ENCODE measurements at places on chromosomes 6 and 20.

DNA sequence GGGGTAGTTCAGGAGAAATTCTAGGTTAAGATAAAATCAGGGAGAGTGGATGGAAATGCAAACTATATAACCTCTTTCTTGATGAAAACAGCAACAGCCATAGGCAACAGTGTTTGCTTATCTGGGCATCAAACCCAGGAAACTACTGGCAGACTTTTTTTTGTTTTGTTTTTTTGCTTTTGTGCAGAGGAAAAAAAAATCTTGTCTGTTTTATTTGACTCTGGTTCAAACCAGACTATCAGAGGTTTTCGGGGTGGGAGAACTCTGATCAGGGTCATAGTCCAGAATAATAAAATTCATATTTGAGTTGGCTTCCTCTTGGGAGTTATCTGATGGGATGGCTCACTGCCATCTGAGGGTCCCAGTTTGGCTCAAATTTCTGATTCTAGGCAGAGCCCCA is 88.8 kb upstream of the ZNFX1 start:
- DNase-seq, result no peak

GRCh38 chr20:2379511-2380229 is 1.0 kb upstream of the TGM6 start:
- no peak for DNase-seq

- DNase-seq, result no peak
Measured at GRCh38 chr20:36919715-36920333, 31.7 kb downstream of the SAMHD1 start.

- DNase-seq, result no peak
Measured at GRCh38 chr6:98880486-98880885, 46.1 kb downstream of the POU3F2 start.

- DNase-seq, result peak; percentile 84
Measured at GRCh38 chr6:37029249-37029971, 24.0 kb downstream of the FGD2 start.

DNA sequence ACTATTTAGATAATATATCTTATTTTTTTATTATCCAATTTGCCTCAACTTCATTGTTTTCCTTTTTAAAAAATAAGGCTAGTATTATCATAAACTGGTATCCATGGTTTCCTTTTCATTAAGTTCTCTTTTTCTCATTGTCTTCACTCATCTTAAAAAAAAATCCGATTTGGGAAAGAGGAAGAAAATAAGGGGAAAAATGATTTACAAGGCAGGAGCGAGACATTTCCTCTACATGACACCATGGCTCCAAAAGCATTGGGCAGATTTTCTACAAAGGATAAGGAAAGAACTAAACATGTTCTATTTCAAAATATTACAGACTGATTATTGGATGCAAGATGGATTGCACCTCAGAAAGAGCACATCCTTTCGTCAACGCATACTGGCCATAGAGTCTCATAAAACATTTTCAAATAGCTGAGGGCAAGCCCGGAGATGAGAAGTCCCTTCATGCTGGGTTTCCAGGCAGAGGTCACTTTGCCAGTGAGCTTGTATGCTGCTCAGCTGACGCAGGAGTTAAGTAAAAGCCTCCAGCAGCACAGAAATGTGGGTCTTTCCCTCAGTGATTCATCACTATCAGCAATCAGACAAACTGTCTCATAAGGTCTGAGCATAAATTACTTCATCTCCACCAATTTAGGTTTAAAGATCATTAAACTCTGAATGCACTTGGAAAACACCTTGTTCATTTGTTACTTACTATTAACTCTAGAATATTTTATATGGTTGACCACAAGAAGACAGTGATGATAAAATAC is 129.0 kb upstream of the TNFAIP3 start:
- no peak for DNase-seq

DNA sequence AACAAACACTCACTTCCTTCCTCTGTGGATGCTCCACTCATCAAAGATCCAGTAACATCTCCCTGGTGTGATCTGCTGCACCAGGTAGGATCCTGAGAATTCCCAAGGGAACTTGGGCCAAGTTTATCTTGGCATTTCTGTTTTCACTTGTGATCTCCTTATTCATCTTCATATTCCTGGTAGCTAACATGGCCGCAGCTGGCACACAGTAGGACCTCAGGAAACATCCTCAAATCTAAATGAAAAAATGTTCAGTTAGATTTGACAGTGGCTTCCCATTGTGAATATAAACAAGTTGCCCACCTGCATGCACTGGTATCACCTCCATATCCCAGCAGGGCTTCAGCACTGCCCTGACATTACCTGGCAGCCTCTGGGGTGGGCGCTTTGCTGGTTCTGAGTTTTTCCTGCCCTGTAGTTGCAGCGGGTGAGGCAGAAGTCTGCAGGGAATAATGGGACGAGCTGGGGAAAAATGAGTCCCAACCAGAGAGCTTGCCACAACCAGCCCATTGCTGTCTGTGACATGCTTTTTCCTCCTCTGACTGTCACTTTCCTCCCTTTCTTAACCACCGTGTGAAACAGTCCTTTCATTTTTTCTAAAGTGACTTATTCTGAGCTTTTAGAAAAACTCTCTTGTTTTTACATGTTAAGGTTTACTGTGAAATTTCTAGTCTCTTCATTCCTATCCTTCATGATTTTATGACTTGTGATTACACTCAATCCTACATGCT is 9.4 kb upstream of the DSTN start:
- no peak for DNase-seq

GRCh38 chr20:41574802-41575389 is 43.3 kb downstream of the CHD6 start:
- DNase-seq, result no peak

DNA sequence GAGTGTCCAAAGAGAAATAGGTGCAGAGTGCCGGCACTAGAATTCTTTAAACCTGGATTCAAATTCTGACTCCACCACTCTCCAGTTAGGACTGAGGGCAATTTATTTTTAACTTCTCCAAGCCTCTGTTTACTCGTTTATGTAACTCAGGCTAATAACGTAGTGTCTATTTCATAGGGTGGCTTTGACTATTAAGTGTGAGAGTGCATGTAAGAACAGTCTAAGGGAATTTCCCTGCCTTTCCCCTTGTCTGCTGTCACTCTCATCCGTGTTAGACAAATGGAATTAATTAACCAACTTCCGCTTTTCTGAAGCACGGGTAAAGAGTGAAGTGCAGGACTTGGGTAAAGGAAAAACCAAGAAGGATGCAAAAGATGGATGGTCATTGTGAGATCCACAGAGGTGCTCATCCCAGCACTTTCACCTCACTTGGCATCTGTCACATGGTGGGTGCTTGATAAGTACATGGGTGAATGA is 4.1 kb upstream of the ZKSCAN8 start:
- DNase-seq, result peak; percentile 20

DNA sequence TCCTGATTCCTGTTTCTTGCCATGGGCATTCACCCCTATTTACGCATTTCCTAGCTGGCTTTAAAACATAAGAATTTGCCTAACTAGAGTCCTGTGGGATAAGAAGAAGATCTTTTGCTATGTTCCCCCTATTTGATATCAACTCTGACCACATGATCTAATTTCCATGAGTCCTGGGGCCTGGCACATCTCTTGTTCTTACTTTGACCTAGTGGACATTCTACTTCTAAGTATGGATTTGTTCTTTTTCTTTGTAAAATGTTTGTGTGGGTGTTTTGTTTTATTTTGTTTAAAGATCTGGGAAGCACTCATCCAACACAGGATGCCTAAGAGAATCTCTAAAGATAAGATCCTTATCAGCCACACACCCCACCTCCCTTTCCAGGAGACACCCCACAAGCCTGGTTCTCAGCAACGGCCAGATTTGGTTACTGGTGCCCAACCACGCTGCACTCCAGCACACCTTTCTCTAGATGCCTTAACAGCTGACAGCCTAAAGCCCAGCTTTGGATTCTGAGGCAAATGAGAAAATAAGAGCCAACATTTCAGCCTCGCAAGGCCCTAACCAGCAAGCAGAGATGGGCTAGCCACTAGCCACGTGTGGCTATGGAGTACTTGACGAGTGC is 74.7 kb downstream of the SLC23A2 start:
- DNase-seq, result no peak

GRCh38 chr6:35919085-35919826 is 1.6 kb downstream of the SRPK1 start:
- DNase-seq, result no peak

- no peak for DNase-seq
Measured at GRCh38 chr20:37575884-37576283, 48.2 kb upstream of the BLCAP start.

DNA sequence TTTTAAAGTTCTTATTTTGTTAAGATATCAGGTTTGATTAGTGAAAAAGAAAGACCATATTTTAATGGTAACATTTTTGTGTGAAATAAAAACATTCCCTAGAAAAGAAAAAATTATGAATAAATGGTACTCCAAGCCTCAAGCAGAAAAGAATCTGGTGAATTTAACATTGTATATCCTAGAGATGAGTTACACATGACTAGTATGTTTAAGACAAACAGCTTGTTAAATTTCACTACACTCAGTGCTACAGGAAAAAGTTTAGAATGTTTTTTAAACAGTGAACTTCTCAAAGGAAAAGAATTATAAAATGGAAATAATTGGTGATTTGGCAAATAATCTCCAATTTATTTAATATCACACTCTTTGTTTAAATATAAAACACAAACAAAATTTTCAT is 222.7 kb upstream of the MCHR2 start:
- DNase-seq, result no peak

GRCh38 chr6:28673787-28674671 is 148.3 kb downstream of the GPX5 start:
- no peak for DNase-seq

DNA sequence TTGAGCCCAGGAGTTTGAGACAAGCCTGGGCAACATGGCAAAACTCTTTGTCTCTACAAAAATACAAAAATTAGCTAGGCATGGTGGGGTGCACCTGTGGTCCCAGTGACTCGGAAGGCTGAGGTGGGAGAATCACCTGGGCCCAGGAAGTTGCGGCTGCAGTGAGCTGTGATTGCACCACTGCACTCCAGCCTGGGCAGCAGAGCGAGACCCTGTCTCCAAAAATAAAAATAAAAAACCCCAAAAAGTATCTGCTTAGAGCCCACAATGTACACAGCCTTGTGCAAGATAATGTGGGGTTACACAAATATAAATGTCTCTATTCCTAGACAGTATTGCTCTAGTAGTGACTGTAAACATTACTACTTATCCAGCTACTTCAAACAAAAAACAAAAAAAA is 5.9 kb downstream of the ESF1 start:
- no peak for DNase-seq

GRCh38 chr6:27582928-27583725 is 110.2 kb upstream of the ZNF184 start:
- DNase-seq, result no peak

DNA sequence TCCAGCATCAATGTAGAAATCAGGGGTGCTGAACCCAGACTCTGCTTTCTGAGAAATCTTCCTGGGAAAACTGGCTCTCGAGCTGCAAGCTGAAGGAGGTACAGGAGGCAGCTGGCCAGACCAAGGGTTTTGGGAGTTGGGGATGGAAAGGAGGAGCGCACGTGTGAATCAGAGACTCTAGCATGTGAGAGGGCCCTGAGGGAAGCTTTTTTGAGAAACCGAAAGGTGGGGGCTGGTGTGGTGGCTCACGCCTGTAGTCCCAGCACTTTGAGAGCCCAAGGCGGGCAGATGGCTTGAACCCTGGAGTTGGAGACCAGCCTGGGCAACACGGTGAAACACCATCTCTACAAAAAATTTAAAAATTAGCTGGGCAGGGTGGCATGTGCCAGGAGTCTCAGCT is 37.1 kb upstream of the EEF1E1 start:
- DNase-seq, result no peak

- no peak for DNase-seq
Measured at GRCh38 chr20:62473717-62474603, 1.8 kb downstream of the GATA5 start.

GRCh38 chr20:36744764-36745191 is 1.1 kb downstream of the NDRG3 start:
- no peak for DNase-seq

GRCh38 chr20:53568351-53568750 is 25.3 kb downstream of the ZNF217 start:
- DNase-seq, result no peak

GRCh38 chr20:20203784-20204183 is 151.5 kb downstream of the CFAP61 start:
- no peak for DNase-seq

DNA sequence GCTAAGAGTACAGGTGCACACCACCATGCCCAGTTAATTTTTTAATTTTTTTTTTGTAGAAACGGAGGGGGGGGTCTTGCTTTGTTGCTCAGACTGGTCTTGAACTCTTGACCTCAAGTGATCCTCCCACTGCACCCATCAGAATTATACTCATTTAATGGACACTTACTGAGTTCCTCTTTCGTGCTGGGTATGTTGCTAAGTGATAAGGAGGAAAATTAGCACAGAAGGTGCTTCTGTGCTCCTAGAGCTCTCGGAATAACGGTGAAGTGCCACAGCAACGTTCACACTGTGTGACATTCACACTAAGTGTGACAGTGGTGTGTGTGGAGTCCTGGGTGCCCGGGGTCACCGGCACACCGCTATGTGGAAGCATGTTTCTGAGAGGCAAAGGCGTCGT is 32.1 kb upstream of the BMP6 start:
- DNase-seq, result no peak

DNA sequence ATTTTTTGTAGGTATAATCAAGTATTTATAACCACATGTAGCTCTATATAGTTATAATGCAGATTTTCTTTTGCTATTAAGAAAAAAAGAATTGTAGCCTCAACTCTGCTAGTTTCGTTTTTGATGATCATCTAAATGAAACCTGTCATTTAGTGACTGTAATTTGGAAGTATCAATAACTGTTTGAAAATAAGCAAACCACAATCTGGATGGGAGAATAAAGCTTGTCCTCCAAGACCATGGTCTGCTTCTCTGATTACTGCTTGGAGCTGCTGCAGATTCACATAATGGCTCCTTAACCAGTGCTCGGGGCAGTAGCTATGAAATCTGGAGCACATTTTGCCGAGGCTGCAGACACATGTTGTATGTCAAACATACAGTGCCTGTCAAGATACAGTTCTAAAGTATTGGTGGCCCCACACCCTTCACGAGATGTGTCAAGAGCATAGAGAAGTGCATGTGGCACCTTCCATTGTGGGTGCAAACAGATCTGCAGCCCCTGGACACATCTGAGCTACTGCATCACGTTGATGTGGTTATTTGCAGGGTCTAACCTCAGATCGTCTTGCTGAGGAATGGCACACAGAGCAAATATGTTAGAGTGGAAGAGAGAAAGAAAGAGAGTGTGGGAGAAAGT is 255.7 kb upstream of the SUPT3H start:
- DNase-seq, result no peak

GRCh38 chr6:112117554-112117953 is 30.2 kb downstream of the FAM229B start:
- DNase-seq, result no peak

DNA sequence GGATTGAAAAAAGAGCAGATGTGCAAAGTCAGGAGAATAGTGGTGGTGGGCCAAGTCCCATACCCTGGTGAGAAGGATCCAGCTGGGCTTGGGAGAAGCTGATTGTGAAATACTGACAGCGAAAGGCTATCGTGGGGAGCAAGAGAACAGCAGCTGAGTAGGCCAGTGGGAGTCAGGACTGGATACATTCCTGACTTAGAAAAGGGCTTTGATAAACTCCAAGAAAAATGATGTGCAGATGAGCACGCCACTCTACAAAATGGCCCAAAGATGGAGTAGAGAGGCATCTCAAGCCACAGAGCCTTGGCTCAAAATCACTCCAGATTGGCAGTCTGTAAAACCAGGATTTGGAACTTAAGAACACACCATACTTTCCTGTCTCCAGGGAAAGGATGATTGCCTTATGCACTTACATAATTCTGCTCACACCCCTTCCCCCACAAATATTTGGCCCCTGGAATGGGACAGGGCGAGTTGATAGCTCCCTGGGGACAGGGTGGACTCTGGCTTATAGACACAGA is 578.7 kb downstream of the MAFB start:
- DNase-seq, result no peak

- DNase-seq, result no peak
Measured at GRCh38 chr20:59175861-59176260, 12.2 kb downstream of the ZNF831 start.
